ENCODE measurements at places on chromosomes 13 and 19.

DNA sequence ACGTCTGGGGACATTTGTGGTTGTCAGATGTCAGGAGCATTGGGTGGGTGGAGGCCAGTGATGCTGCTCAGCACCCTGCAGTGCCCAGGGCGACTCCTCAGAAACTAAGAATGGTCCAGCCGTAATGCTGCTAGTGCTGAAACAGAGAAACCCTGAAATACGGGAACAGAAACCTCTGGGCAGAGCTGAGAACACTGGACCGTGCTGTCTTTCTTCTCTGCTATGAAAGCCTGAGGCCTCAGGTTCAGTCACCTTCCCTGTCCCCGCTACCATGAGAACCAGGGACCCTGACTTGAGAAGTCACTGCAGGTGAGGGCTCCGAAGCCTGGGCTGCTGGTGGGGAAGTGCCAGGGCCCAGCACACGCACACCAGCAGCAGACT is 13.4 kb downstream of the CAPS start:
- no peak for DNase-seq

DNA sequence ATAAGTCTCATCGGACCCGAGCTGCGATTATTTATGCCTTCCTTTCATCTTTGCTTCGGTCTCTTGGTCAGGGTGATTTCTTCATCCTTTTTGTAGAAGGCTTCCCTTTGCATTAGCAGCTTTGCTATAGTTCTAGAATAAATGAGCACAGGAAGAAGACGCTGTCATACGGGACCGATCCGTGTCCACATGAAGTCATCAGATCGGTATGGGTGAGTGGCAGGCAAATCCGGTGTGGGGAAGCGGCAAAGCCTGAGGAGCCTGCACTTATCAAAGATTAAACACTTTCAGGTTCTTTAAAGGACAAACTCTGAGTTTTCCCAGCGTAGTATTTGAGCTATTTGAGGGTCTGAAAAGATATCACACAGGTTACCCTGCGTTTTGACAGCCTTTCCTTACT is 119.3 kb downstream of the IRS2 start:
- DNase-seq = no peak

DNA sequence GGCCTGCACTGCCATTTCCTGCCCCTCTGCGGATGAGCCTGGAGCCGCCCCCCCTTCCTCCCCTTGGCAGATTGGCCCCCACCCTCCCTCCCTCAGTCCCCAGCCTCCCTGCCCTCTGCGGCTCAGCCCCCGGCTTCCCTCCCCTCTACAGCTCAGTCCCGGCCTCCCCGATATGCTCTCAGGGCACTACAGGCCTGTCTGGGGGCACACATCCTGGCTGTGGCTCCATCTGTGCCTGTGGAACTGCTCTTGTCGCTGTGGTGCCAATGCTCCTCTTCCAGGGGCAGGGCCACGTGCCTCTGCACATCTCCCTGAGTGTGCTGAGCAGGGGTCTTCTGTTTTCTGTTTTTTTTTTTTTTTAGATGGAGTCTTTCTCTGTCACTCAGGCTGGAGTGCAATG is 39.0 kb downstream of the ADPRHL1 start:
- DNase-seq = no peak

- DNase-seq = no peak
Observed at GRCh38 chr13:65508338-65508737, 1721.8 kb downstream of the PCDH9 start.

DNA sequence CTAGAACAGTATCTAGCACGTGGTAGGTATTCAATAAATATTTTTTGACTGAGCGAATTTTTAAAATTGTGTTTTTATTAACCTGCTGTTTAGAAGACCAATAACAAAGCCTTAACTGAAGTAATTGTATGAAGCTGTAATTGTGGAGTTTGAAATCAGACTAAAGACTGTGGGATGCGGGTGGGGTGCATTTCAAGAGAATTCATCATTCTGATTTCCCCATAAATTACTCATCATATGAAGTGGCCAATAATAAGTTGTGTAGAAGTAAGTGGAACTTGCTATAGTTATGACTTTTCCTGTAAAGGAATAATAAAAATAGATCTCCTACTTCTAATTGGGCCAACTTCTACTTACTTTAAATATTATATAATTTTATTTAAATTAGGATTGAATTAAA is 449.3 kb downstream of the PCDH9 start:
- no peak for DNase-seq

DNA sequence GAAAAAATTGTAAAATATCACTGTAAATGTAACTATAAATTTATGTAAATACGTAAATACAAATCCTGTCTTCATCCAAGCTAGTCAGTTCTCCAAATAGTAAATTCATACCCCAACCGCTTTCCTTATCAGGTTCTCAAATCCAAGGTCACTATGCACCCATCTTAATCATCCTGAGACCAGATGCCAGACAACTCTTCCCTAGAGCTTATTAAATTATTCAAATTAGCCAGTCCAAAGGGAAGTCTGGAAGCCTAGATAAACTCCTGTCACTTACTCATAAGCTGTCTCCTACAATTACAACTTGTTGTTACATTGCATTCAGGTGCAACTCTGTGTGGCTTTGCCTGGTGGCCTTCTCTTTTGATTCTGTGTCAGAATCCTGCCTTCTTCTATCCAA is 836.1 kb upstream of the PCDH20 start:
- DNase-seq = no peak

DNA sequence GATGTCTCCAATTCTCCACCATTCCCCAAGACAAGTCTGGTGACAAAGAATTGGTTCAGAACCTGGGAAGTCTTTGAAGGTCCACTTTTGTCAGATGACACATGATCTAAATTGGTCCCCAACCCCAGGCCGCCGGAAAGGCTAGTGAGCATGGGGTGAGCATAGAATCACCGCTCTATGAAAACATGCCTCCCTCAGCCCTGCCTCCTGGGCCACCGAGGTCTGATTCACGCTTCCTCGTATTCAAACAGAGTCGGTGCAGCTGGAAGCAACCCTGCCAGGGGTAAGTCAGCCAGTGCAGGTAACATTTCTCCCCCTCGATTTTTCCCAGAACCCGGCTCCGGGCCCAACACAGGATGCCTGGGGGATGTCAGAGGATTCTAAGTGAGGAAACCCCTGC is 33.9 kb upstream of the KLF2 start:
- DNase-seq = no peak

GRCh38 chr19:40755248-40755624 is 4.2 kb downstream of the SNRPA start:
- DNase-seq = no peak

- DNase-seq = peak; percentile 2
Observed at GRCh38 chr19:23318143-23318542, 67.9 kb upstream of the ZNF724 start.

DNA sequence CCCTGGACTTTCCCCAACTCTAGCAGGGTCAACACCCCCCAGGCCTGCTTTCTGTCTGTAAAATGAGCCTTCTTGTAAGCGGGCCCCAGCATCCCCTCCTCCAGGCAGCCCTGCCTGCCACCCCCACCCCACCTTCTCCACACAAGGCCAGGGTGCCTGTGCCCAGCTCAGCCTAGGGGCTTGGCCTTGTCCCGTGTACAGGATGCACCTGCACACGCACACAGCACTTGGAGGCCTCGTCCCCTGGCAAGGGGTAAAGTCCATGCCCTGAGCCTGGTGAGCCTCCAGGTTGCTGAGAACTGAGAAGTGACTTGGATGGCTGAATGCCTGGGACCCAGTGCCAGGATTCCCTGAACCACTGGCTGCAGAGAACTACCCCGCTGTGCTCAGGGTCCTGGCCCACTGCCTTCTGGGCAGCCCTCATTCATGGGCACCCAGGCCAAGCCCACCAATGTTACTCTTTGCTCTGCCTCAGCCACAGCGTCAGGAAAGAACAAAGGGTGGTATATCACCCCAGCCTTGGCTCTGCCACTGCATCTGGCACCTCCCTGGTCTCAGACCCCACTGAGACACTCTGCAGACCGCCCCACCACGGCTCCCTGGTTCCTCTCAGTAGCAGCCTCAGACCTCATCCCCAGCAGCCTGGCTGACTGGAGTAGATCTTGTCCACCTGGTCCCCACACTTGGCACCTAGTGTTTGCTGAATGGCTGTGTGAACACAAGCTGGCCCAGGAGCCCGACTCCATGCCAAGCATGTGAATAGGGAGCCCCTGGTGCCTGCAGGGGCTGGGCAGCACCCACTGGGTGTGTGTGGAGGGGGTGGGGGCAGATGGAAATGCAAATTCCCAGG is 1.8 kb upstream of the TM6SF2 start:
- no peak for DNase-seq

DNA sequence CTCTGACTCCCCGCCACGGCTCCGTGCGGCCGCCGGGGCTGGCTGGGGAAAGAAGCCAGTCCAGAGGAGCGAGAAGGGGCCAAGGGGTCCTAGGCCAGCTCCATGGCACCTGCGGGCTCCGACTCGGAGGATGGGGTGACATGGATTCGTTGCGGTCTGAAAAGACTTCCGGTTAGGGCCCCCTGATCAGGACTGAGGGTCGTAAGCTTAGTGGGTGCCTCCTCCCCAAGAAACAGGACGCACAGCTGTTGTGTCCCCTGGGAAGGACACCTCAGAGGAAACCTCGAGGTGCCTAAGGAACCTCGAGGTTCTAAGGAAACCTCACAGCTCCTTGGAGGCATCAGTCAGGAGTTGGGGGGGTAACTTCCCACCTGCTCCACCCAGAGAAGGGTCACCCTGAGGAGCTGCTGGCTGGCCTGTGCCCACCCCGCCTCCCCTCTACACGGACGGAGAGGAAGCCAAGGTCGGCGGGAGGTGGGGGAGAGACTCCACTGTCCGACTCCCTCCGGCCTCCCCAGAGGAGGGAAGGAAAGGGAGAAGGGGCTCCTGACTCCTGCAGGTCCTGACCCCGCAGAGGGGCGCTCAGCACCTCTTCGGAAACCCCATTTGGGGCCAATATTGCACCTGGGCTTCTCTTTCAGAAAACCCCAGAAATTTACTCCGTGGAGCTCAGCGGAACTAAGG is 855 bp downstream of the ATP12A start:
- DNase-seq = no peak

DNA sequence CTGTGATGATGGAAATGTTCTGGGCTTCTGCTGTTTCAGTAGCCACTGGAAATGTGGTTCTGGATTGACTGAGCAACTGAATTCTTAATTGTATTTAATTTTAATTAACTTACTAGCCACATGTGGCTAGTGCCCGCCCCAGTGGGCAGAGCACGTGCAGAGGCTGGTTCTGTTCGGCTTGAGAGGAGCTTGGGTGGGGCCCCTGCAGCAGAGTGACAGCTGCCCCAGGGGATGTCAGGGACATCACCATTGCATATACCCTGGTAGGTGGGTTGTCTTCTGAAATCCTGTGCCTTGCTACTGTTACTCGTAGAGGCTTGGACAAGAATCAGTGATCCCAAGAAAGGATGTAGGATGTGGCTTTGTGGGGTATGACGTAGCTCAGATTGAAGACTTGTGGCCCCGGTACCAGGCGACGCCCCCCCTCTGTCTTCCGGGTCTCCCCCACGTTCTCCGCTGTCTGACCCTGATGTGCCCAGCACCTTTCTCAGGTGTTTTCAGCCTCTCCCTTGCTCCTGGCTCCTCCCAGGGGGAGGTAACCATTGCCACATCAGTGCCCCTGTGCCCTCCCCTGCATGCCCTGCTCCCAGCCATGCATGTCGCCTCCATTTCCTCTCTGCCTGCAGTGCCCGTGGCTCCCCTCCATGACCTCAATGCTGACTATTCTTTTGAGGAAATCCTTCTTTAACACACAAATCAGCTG is 102.6 kb upstream of the RNF113B start:
- DNase-seq = no peak

- DNase-seq = peak; percentile 34
Observed at GRCh38 chr13:102402290-102402689, 442 bp upstream of the FGF14 start.

GRCh38 chr19:5827891-5828660 is 11.4 kb downstream of the FUT6 start:
- DNase-seq = peak; percentile 98

- DNase-seq = no peak
Observed at GRCh38 chr13:36543671-36544070, 111.4 kb downstream of the CCNA1 start.

GRCh38 chr19:13600091-13600490 is 93.8 kb upstream of the CACNA1A start:
- DNase-seq = no peak

- no peak for DNase-seq
Observed at GRCh38 chr13:25800523-25800922, 251.3 kb downstream of the SHISA2 start.

GRCh38 chr13:19634256-19634740 is 839 bp downstream of the MPHOSPH8 start:
- DNase-seq = no peak

- peak; percentile 57 for DNase-seq
Observed at GRCh38 chr19:19480688-19481087, 34.7 kb downstream of the TSSK6 start.

DNA sequence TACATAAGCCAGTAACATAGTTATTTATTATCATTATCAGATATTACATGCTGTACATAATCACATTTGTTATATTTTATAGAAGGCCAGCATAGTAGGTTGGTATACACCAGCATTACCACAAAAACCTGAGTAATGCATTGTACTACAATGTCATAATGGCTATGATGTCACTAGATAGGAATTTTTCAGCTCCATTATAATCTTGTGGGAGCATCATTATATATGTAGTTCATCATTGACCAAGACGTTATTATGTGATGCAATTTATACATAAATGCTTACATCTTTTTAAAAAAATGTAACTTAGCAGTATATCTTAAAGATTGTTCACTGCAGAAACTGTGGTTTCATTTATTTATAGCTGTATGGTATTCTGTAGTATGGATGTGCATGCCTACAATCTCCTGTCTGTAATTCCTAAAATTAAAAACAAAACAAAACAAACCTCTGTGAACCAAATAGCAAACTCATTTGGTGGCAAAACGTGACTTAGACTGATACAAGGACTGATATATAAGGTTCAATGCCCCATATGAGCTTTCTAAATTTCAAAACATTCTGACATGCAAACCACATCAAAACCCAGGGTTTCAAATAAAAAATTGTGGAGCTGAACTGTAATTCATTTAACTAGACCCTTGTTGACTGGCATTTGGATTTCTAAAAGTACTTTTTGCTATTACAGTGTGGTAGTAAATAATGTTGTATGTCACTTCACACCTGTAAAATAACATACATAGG is 250.9 kb downstream of the DLEU7 start:
- no peak for DNase-seq

GRCh38 chr19:38011426-38011825 is 104.4 kb downstream of the SIPA1L3 start:
- no peak for DNase-seq

- DNase-seq = no peak
Observed at GRCh38 chr13:108387156-108387555, 117.6 kb downstream of the TNFSF13B start.

GRCh38 chr13:29676941-29677452 is 81.5 kb upstream of the SLC7A1 start:
- no peak for DNase-seq

Measured in activated CD4-positive, alpha-beta T cell treated with anti-CD3 and anti-CD28 coated beads, Interleukin-2, Interleukin-6, amounts not matched to agents 100 ng/mL and 50 ng/mL, durations not matched to agents 16 hours and 8 hours (primary cell).